Left renal cortex interstitium (tissue), 4 donors: ENCODE measurements at places on chromosomes 2 and 18. TPM values are rescaled to one million over a fixed set of nuclear protein-coding genes. Genes with fewer than 3 reads are reported as not detected.

SLC66A3 gene
- 23.1 TPM for polyA plus RNA-seq

IFT172 gene
- 39.4 TPM for polyA plus RNA-seq

NT5DC4 gene
- polyA plus RNA-seq: 0.13 TPM

TMEM169 gene
- polyA plus RNA-seq: 15.2 TPM

SPC25 gene
- polyA plus RNA-seq: 17.5 TPM

C2orf72 gene
- 4.1 TPM for polyA plus RNA-seq

DNA sequence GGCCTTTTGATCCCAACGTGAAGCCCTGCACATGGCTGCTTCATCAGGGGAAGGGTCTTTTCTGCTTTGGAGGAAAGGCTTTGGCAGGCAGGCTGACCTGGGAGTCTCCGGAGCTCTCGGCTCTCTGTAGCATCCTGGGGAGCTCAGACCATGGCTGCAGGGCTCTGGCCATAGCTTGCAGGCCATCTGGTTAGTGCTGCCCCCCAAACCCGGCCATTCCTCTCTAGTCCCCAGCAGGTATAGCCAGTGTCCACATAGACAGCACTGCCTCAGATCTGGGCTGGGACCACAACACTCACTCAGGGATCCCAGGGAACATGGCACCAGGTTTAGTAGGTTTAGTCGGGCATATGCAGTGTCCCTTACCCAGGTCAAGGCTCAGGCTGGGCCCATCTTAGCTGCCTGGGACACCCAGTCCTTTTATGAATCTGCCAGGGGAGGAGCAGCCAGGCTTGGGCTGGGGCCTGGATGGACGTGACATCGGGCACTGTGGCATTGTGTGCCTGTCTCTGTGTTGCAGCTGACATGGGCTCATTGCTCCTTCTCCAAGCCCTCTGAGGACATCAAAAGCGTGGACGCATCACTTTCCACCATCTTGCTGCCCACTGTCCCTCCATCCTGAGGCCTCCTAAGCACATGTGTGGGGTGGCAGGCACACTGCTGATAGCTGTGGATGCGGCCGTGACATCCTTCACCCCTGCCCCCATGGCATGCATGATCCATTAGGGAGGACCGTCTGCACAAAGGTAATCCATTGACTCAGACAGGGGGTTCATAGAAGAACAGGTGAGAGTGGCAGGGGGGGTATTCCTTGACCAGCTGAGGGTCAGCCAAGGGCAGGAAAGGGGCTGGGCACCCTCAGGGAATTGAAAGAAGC, 19.2 kb upstream of the GPR35 start:
- DNase-seq: no peak

GRCh38 chr2:73830871-73831401, 2.2 kb downstream of the STAMBP start:
- no peak for DNase-seq

DNA sequence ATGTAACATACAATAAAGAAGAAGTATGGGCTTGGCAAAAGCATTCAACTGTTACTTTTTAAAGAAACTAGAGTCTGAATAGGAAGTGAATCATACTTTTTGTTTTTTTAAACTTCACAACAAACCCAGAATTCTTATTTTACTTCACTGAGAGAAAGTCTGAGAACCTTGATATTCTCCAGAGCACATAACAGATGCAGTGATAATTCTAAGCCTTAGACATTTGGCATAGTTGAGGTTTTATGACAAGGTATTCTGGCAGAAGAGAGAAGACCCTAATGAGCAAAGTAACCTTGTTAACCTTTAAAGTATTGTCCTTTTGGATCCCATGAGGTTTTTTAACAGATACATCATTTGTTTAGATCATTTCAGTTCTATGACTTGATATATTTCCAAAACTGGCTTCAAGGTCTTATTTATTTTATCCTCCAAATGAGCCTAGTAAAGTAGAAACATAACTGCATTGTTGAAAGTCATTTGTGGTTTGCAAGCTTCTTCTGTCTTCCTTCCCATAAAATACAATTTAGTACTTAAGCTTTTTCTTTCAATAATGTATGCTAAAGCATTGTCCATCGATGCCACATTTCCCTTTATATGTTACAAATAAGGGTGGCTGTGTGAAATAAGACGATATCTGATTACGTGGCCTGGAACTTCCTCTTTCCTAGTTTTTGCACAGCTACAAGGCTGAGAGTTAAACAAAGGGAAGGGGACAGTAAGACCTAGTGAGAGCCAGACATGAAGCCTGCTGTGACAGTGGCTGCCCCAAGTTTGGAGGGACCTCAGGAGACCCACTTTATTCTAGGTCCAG, 86.1 kb upstream of the ITPRID2 start:
- no peak for DNase-seq

DNA sequence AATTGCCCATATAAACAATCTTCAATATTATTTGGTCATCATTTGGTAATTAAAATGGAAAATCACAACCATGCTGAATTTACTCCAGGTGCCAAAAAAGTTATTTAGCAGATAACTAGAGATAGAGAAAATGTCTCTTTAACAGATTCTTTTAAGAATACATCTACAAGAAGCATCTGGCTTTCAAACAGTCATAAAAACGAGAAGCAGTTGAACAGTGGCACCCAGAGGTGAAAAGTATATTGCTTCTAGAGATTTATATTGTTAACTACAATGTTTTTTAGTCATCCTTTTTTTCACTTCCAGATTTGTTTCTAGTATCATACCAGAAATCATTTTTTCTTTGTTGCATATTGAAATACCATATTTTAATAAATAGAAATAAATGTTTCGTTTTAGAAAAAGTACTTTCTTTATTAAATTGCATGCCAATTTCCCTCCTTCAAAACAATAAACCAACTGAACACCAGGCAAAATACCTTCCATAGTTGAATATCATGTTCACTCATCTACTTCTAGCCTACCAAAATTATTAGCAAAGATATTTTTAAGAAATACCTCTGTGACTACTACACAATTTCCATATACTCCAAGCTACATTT, 65.4 kb upstream of the HNRNPA3 start:
- no peak for DNase-seq

DNA sequence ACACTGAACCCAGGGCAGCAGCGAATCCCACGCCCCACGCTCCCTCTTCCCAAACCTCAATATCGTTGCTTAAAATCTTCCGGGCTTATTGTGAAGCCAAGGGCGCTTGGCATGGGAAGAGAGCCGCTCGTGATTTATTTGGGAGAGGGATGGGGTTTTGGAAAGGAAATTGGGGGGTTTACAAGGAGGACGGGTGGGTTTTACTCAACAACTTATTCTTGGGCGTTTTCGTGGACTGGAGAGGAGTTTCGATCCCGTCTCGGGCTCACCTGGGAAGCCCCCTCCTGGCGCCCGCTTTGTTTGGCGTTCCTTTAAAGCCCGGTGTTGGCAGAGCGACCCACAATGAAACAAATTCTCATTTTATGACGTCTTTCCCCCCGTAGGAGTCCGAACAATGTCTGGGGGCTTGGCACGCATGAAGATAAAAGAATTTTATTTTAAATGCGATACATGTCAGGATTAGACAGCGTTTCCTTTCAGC, 135.3 kb downstream of the INSIG2 start:
- DNase-seq: no peak

DNA sequence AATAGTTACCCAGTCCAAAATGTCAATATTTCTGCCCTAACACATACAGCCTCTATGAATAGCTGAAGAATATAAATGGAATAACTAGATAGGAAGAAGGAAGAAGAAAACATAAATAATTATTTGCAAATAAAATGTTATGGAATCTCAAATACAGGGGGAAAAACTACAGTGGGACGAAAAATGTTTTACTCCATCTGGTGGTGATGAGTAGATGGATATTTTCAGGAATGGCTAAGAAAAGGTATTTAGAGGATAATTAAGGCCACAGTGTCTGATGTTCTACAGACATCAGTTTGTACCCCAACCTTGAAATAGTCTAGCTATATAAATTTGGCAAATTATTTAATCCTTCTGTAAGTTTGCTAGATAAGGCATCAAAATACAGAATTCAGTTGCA, 178.1 kb upstream of the FSHR start:
- DNase-seq: no peak

DNA sequence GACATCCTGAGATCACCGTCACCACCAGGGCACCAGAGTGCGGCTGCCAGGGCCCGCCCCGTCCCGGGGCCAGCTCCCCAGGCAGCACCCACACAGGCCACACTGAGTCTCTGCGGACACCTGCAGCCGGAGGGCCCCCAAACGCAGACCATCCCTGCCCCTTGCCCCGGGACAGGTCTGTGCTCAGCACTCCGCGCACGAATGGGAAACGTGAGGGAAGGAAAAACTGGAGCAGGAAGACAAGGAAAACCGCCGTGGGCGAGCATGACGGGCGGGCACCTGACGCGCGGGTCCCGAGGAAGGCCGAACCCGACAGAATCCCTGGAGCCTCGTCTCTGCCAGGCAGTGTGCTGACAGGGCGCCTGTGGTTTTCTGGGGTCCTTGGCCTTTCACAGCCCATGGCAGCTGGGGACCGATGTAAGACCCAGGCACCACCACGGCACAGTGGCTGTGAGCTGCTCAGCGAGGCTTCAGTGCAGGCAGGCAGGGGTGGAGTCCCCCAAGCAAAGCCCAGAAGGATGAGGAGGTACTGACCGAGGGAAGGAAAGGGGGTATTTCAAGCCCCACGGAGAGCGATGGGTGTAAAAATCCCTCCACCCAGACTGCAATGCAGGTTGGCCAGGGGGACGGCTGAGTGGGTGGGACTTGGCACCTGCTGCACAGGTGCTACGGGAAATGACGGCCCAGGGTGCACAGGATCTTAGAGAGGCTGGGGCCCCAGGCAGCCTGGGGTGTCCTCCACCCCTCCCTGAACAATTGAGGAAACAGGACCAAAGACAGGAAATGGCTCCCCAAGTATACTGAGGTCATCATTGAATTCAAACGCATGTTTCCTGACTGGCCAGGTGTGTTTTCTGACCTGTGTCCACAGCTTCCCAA, 59.0 kb downstream of the PXDN start:
- no peak for DNase-seq

GRCh38 chr18:27577265-27577664, 392.2 kb upstream of the CHST9 start:
- DNase-seq: no peak

GRCh38 chr2:156653675-156654074, 217.5 kb downstream of the GPD2 start:
- DNase-seq: no peak

- DNase-seq: no peak
Observed at GRCh38 chr2:118102433-118103082, 14.3 kb downstream of the INSIG2 start.

DNA sequence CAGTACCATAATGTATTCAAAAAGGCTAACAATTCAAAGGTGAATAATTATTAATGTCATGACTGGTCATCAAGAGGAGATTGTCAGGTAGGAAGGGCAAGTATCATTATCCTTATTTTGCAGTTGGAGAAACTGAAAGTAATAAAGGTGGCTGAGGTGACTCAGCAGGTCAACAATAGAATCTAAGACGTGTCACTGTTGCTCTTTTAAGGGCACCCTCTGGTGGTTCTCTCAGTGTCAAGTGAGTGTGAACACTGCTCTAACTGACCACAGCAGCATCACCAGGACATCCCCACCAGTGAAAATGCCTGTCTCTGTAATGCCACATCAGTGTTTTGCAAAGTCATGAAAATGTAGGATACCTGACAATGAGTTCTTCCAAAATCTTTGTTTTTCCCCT, 69.7 kb downstream of the DCC start:
- DNase-seq: no peak

- DNase-seq: no peak
Observed at GRCh38 chr2:43325107-43325811, 98.9 kb upstream of the ZFP36L2 start.

DNA sequence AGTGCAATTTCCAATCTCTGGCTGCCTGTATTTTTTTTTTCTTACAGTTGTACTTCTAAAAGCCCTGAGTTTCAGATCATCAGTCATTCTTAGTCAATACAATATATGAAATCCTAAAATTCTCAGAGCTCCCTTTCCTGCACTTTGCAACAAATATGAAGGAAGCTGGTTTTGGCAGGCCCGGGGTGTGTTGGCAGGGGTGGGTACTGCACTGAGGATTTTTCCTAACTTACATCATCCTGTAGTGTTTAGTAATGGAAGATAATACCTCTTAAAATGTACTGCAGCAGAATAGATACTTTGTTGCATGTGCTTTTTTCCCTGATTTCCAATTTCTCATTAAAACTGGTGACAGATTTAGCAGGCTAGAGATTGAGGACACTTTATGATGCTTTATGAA, 374.6 kb downstream of the PTH2R start:
- no peak for DNase-seq

DNA sequence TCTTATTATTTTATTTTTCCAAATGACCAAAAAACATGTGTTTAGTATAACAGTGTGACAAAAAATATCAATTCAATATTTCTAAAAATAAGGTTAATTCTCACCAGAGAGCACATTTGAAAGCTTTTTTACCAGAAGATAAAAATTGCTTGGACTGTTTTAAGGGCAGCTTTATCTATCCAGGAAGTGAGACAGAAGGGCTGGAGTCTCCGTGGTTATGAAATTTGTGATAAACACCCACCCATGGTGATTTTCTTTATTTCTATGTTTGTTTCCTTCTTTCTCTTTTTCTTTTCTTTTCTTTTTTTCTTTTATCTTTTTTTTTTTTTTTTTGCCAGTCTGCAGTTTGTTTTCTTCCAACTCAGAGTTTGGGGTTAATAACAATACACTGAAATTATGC, 298.5 kb downstream of the PIEZO2 start:
- DNase-seq: no peak

GRCh38 chr2:70029814-70030409, 57.4 kb upstream of the PCBP1 start:
- no peak for DNase-seq

GRCh38 chr2:238518821-238519186, 92.1 kb downstream of the ASB1 start:
- DNase-seq: no peak

- DNase-seq: no peak
Observed at GRCh38 chr2:106032676-106033075, 161.4 kb downstream of the UXS1 start.

- peak; percentile 63 for DNase-seq
Observed at GRCh38 chr2:135052042-135052876, at the start of gene RAB3GAP1. Gene RAB3GAP1 (plus strand): TSS chr2:135052292. CDS start chr2:135052308, 16 bp downstream.
